ENCODE measurements at places on chromosomes 11 and 22.
A peak's percentile ranks its signal among the peaks of the same experiment; 100 is the strongest.

- DNase-seq: no peak
Measured at GRCh38 chr11:15617126-15617525, 502.4 kb downstream of the INSC start.

- DNase-seq: no peak
Measured at GRCh38 chr22:38760477-38761201, 4.8 kb upstream of the SUN2 start.

DNA sequence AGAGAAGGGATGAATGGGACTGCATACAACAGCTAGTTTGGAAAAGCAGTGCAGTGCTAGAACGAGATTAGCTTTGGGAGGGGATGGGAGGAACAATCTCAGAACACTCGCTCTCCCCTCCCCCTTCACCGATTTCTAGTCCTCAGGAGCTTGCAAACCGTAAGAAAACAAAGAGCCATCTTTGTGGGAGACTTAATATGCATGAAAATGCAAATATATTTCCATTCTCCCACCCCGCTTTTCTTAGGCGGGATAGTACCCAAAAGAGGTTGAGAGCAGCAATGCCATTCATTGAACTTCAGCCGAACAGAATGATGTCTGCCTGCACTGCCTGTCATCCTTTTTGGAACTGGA is 1.1 kb downstream of the SPINDOC start:
- DNase-seq: no peak

DNA sequence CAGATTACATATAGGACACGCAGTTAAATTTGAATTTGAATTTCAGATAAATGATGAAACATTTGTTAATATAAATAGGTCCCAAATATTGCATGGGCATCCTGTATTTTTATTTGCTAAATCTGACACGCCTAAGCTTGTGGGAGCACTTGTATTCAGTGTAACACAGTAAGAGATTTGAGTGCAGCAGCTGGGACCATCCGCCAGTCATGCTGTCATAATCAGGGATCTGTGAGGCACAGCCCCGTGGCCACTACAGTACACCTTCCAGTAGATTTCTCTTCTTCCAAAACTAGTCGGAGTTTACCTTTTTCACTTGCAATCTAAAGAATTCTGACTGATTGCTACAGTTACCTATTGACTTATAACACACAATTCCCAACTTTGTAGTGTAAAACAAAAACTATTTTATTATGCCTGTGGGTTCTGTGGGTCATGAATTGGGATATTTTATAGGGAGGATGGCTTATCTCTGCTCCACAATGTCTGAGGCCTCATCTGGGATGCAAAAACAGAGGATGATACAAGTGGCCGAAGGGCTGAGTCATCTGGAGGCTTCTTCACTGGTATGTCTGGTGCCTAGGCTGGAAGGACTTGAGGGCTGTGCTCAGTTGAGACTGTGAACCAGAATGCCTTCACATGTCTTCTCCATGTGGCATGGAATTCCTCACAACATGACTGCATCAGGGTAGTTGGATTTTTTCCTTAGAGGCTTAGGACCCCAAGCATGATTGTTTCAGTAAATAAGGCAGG is 74.1 kb downstream of the PRSS23 start:
- DNase-seq: no peak

DNA sequence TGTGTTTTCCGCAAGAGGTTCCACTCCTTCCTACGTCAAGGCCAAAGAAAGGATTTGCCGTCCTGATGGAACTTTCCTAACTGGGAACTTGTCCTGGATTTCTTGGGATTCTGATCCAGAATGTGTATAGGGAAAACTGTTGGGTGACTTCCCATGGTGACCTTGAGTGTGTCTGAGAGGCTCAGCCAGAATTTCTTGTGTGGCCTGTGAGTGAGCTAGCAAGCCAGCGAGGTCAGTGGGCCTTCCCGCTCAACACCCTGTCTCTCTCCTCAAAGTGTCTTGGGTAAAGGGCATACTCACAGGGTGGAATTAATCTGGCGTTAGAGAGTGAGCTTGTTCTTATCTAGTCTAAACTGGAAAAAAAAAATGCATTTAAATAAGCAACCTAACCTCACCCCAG is 20.4 kb downstream of the ZNRF3 start:
- DNase-seq: no peak

DNA sequence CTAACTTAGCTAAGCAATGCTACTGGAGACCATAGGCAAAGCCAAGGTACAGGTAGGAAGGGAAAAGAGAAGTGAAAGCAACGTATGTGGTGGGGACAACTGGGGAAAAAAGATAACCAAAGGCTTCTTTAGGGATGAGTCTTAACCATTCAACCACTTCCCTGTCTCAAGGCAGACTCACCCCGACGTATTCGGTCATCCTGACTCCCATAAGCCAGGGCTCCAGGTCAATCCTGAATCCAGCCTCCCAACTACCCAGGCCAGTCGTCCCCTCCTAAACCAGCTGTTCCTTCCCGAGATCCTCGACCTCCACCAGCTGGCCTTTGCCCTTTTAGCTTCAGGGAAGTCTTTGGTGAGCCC is 330 bp downstream of the ACP2 start:
- DNase-seq: no peak

- DNase-seq: no peak
Measured at GRCh38 chr22:34502821-34503220, 563.1 kb upstream of the ISX start.

DNA sequence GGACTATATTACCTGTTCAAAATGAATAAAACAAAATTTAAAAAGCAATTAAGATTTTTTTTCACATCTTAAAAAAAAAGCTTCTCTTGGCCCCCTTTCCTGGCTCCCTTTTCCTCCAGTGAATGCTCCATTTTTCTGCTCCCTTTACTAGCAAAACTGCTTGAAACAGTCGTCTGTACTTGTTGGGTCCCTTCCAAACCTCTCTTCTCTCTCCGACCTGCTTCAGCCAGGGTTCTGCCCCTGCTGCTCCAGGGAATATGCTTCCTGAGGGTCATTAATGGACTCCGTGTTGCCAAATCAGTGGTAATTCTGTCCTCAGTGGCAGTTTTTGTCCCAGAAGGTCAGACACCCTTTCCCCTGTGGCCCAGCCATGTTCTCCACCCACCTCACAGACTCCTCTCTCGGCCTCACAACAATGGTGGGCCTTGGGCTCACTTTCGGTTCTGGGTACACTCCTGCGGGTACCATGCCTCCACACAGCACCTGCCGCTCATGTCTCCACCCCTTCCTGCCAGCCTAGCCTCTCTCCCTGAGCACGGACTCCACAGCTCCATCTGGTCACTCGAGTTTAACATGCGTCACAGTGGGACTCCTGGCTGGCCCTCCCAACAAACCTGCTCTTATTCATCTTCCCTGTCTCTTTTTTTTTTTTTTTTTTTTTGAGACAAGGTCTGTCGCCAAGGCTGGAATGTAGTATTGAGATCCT is 7.8 kb upstream of the POLR3H start:
- DNase-seq: no peak

GRCh38 chr11:99079576-99079975 is 58.8 kb downstream of the CNTN5 start:
- no peak for DNase-seq

DNA sequence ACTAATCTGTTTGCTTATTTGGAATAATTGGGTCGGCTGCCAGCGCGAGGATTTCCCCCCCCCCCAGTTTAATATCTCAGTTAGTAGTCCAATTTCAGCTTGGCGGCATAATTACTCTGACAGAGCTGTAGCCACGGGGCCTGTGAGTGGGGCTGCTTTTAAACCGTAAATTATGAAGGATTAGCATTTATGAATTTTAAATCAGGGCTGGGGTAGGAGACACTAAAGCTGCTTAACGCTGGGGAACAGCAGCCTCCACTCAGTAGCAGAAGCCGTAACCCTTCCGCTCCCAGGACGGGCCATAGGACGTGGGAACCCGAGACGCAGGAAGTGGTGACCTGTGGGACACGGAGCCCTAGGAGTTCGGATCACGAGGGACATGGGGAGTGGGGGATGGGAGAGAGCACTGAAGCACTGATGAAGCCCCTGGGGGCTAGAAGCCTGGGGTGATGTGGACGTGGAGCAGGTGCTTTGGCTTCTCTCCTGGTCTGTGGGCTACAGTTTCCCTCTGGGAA is 66.2 kb upstream of the LMO1 start:
- no peak for DNase-seq

GRCh38 chr11:82765466-82766034 is 31.9 kb upstream of the FAM181B start:
- no peak for DNase-seq

- no peak for DNase-seq
Measured at GRCh38 chr22:18091916-18092526, 14.2 kb downstream of the PEX26 start.

DNA sequence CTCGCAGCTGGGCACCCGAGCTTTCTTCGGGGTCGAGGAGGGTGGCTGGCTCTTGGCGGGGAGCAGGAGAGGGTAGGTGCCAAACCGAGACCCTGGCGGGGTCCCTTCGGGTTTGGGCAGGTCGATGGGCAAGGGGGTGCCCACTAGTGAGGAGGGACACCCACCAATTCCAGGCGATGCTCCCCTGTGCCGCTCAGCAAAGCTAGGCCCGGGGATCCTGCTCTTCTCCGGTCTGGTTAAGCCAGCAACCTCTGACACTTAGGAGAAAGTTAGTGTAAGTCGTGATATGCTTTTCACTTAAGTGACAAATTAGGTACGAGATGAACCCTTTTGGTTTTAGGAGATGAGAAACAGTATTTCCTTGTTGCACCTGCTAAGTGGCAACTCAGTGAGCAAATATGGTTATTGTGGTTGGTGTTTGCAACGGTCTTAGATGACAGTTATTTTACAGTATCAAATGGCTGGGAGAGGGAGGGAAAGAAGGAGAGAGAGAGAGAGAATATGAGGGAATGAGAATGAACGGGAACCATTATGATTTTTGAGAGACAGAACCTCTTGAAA is 565 bp downstream of the NUCB2 start:
- DNase-seq: no peak

DNA sequence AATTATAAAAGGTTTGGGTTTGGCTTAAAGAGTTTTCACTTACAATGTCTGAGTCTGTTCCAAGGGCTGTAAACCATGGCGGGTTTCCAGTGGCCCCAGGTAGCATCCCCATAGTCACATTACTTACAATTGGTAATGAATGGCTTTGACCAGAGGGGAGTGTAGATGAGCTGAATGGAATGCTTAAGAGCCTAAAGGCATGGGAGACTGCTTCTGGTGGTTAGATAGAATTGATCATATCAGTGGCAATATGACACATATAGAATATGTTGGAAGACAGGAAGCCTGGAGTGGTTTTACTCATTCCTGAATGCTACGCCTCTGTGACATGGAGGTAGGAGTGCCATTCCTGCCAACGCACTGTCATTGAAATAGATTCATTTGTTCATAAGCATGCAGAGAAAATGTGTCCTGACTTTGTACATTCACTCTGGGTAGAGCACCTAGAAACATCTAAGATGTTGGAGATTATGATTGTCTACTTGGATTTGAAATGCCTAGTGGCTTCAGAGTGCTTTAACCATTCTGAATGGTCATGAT is 183.3 kb downstream of the BLID start:
- no peak for DNase-seq

- DNase-seq: no peak
Measured at GRCh38 chr22:43828998-43829782, 17.1 kb upstream of the EFCAB6 start.

GRCh38 chr11:27372164-27372563 is 9.1 kb upstream of the CCDC34 start:
- DNase-seq: no peak

DNA sequence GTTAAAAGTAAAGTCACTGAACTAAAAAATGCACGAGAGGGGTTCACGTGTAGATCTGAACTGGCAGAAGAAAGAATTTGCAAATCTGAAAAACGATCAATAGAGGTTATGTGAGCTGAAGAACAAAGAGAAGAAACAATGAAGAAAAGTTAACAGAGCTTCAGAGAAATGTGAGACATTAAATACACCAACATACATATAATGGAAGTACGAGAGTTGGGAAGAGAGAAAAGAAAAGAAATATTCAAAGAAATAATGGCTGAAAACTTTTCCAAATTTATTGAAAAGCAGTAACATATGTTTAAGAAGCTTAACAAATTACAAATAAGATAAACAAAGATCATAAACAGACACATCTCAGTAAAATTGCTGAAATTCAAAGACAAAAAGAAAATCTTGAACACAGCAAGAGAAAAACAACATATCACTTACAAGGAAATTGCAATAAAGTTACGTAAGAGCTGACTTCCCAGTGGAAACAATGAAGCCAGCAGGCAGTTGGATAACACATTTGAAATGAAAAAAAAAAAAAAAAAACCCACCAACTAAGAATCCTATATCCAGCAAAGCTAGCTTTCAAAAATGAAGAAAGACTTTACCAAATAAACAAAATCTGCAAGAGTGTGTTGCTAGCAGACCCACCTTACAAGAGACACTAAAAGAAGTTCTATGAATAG is 56.8 kb downstream of the EMSY start:
- DNase-seq: no peak

- no peak for DNase-seq
Measured at GRCh38 chr11:84566671-84567070, 1060.5 kb downstream of the DLG2 start.

GRCh38 chr11:29448246-29448877 is 568.5 kb downstream of the KCNA4 start:
- no peak for DNase-seq

DNA sequence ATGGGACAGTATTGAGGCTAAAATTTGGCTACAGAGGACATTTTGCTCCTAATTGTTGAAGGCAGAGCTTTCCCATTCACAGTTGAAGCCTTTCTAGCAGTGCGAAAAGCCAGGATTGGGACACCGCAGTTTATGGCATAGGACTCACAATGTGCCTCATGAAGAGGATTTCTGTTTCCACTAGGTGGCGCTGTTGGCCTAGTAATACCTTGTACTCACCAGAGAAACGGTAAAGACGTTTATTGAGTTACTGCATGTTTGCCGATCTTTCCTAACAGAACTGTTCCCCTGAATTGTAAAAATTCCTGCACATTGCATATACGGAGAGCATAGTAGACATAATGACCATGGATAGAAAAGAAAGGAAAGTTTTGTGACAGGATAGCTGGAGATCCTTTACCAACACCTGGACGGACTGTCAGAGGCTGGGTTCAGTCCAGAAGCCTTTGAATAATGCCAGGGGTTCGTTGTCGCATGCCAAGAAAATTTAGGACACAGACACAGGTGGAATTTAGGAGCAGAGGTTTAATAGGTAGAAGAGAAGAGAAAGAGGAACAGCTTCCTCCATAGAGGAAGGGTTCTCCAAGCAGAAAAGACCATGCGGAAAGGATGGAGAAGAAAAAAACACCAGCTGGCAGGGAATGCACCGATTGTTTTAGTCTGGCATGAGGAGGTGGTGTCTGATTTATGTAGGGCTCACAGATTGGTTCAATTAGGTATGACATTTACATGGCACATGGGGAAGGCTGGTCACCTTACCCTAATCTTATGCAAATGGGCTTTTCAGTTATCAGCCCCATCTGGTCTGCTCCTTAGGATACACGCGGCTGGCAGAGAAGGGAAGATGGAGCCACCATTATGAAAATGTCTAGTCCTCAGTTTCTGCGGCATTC is 10.8 kb upstream of the OR51D1 start:
- DNase-seq: peak; percentile 21

GRCh38 chr11:108496643-108497256 is 1.4 kb downstream of the POGLUT3 start:
- no peak for DNase-seq

- no peak for DNase-seq
Measured at GRCh38 chr11:74570266-74571061, 21.9 kb upstream of the POLD3 start.
